RCC 7860 (cell line): ENCODE measurements at places on chromosomes 6 and 20.

- no peak for DNase-seq
Observed at GRCh38 chr6:75147512-75147911, 58.3 kb downstream of the COL12A1 start.

DNA sequence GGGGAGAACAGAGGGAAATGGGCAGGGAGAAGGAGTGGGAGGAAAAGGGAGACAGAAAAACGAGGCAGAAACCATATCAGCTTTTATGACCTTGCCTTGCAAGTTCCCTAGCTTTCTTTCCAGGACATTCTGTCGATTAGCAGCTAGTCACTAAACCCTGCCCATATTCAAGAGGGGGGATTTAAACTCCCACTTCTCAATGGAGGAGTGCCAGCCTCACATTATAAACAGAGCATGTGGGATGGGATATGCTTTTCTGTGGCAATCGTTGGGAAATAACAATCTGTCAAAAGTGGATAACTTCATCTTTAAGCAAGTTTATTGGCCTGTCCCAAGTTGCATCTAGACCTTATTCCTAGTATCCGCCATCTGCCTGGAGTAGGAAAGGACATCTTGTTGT is 57.0 kb upstream of the TMEM170B start:
- DNase-seq: no peak

GRCh38 chr20:43979576-43980105 is 65.0 kb downstream of the TOX2 start:
- DNase-seq: no peak

GRCh38 chr20:31572042-31572700 is 32.9 kb upstream of the ID1 start:
- DNase-seq: no peak

DNA sequence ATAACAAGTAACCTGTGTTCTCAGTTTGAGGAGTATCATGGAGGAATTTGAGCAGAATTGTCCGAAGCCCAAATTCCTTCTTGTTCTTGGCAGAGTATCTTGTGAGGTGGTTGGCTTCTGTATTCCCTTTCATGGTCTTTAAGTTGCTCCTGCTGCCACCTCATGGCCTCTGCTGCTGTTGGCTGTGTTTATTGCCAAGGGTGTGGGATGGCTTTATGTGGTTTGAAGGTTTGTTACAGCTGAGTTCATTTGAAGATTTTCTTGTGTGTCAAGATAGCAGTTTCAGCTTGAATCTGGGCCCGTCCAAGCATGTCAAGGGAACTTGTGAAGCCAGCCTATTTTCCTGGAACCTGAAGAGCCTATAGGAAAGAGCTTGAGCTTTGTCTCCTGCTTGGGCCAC is 20.2 kb upstream of the TTK start:
- peak; percentile 27 for DNase-seq

- DNase-seq: no peak
Observed at GRCh38 chr6:13668291-13668928, 43.2 kb downstream of the RANBP9 start.

DNA sequence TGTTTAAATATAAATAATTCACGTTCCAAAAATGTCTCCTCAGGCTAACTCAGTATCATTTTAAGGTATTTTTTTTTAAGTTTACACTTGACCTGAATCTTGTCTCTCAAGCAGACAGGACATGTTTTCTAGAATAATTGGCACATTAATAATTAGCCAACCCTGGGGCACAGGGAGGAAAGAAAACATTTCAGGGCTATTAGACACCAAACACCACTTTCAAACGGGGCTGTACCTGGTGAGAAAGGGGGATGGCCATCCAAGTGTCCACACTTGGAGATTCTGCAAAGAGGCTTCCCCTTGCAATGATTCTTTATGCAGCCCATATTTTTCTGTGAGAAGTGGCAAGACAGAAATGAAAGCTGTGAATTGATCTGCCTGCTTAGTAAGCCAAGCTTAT is 560.8 kb downstream of the CD109 start:
- DNase-seq: no peak

- DNase-seq: peak; percentile 85
Observed at GRCh38 chr6:111263837-111264236, 176.5 kb downstream of the SLC16A10 start.

- no peak for DNase-seq
Observed at GRCh38 chr6:34490390-34491090, 24.7 kb downstream of the PACSIN1 start.

DNA sequence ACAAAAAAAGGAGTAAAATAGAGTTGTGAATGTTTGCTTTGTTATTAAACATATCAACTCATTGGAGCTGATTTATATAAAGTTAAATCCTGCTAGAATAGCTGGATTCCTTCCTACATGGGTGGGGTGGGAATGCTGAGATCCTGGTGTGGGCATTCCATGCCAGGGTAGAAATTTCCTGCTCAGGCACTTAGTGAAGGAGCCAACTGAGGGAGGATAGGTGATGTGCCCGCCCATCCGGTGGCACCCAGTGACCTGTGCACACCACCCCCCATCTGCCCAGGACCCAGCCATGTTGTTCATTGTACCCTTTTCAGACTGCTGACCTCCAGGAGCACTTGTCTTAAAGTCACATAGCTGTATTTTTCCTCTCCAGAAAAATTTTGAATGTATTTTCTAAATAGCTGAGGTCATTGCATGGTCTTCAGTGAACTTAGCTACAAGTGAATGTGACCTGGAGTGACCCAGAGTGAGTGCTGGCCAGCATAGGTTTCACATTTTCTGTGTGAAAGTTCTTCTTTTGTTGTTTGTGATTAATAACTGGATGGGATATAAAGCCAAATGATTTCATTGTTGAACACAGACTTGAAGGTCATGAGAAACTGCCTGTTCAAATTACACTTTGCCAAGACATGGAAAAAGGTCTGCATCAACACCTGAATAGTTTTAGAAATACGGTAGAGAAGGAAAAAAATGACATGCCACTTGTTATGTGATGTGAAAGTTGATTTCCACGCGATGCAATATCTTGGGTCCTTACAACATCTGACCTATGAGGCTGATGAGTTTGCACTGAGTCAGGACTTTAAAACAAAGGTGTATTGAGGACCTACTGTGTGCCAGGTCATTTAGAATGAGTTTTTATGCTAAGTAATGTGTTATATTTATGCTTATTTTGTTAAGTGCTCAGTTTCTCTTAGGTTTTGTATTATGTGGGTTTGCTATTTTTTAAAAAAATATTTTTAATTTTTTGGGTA is 77.2 kb downstream of the UTRN start:
- no peak for DNase-seq

GRCh38 chr6:131813991-131814390 is 6.2 kb downstream of the ENPP1 start:
- DNase-seq: no peak

DNA sequence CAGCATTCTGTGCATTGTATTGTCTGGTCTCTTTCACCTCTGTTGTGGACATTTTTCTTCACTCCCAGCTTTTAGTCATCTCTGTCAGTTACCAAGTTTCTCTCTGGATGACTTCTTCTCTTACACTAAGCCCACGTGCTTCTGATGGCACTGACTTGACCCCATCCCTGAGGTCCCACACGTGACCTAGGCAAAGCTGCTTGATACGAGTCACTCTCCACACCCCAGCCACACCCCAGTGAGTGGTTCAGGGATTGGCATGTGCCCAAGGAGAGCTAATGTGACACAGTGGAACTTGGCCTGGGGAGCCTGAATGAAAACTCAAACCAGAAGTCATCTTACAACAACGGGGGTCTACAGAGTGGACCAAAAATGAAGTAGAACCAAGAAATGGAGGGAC is 32.2 kb downstream of the HTR1E start:
- DNase-seq: no peak

GRCh38 chr20:52494244-52494643 is 302.7 kb upstream of the ZFP64 start:
- peak; percentile 98 for DNase-seq

DNA sequence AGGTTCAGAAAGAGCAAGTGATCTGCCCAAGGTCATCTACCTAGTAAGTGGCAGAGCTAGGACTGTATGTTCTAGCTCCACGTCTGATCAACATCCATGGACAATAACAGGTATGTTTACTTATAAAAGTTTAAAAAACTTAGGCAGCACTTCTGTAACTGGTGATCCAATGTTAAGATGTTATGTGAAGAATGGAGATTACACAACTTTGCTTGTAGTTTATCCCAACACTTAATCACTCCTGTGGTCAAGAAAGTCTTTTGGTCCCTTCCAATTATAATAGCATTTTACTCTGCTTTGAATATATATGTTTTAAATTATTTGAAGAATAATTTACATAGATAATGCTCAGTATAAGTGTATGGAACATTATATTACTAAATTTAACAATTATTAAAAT is 4.8 kb downstream of the FBXO30 start:
- no peak for DNase-seq

GRCh38 chr6:14450578-14450977 is 333.0 kb downstream of the CD83 start:
- no peak for DNase-seq

DNA sequence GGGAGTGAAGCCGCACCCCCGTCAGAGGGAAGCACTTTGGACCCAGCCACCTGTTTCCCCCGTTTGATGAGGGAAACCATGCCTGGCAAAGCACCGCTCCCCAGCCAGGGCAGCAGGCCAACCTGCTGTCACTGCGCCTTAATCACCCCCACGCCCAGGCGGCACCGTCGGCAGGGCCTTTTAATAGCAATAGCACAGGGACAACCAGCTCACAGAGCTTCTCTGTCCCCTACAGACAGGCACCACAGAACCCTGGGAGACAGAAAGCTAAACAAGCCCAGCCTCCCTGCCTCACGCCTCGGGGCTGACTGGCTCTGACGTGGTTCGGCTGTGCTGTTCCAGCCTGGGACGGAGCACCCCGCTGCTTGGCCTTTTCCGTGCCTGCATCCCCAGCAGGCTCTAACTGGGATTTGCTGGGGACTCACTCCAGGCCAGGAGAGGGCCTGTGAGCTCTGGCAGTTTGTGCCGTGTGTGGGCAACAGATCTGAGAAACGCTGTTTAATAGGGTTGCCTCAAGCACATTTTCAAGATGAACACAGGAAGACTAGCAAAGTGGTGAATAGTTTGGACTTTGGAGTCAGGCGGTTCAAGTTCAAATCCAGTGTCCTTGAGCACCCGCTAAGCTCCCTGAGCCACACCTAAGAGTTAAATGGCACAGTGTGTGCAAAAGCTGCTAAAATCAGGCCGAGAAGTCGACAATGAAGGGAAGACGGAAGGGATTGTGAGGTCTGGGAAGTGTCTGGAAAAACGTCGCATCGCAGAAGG is 223.8 kb downstream of the NRN1 start:
- no peak for DNase-seq

- DNase-seq: no peak
Observed at GRCh38 chr20:694496-694895, 18.9 kb upstream of the SCRT2 start.

DNA sequence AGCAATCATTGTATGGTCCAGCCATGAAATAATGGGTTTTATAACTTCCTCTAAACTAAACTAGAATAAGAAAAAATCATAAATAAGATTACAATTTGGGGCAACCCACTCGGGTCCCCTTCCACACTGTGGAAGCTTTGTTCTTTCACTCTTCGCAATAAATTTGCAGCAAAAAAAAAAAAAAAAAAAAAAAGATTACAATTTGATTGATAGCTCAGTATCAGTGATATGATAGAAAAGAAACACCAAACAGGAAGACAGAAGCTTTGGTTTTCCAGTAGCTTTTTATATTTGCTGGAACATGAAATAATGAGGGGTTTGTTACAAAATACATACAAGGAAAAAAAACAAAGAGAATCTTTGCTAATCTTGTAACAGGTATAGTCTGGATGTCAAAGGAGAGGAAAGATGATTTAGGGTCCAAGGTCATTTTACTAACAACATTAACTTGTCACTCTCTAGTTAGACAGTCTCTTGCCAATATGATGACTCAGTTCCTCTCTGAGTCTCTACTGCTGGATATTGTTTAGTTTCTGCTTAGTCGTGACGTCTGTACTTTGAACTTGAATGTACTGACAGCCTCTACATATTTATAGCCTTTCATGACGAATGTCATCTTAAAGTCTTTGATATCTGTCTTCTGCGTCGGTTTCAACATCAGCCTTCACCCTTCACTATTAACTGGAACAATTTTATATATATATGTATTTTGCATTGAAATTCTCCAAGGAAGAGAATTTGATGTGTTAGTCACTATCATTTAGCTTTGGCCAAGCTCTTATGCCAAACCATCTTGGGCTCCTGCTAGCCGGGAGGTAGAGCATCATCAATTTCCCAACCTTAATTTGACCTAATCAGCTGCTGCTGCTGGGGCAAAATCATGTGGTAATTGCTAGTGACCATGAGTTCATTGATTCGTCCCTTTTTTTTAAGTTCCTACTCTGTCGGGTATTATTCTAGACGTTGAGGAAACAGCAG is 213.1 kb upstream of the STXBP5 start:
- DNase-seq: peak; percentile 39

GRCh38 chr6:5054245-5054873 is 30.8 kb upstream of the PPP1R3G start:
- DNase-seq: no peak

DNA sequence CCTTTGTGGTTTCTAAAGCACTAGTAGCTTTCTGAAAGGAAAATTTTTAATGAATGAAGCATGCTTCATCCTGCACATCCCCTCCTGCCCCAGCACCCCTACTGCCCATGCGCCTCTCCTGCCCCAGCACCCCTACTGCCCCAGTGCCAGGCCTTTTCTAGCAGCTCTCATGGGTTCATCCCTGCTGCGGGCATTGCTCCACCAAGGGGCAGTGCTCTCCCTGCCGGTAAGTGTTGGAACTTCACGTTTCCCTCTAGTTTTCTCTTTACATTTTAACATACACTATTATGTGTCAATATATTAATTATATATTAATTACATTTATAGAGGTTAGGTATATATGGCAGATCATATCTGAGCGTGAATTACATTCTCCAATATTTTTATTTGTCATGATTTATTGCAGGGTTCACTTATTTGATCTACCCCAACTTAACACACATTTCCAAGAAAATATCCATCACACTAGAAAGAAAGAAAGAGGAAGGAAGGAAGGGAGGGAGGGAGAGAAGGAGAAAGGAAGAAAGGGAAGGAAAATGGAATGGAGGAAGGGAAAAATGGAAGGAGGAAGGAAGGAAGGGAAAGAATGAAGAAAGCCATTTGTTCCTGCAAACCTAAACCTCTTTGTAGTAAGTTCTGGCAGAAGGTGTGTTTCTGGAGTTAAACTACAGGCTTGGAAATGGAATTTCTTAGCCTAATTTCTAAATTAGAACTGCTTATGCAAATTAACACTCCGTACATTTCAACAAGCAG is 46.8 kb downstream of the CEP43 start:
- DNase-seq: no peak

GRCh38 chr20:40562031-40562430 is 127.0 kb downstream of the MAFB start:
- DNase-seq: peak; percentile 58

GRCh38 chr20:23120936-23121750 is 35.0 kb upstream of the CD93 start:
- no peak for DNase-seq

DNA sequence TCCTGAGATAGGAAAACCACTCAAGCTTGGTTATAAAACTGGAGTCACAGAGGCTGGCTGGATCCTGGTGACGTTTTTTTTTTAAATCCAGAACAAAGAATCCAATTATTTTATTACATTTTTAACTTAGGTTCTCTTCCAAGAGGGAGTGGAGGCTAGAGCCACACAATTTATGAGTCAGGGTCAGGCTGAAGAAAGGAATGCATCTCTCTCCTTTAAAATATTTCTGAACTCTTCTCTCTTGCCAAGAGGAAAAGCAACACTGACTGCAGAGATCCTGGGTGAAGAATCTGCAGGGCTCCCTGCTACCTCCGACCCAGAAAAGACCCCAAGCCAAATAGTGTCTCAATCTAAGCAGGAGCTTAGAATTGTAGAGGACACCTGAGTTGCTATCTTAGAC is 88.5 kb upstream of the SSTR4 start:
- DNase-seq: no peak

GRCh38 chr6:115594891-115595290 is 465.8 kb downstream of the FRK start:
- DNase-seq: no peak
